Sigmoid colon (tissue), 7 donors: ENCODE measurements at places on chromosomes 7 and 10. TPM values are rescaled to one million over a fixed set of nuclear protein-coding genes. Genes with fewer than 3 reads are reported as not detected.
A peak's percentile ranks its signal among the peaks of the same experiment; 100 is the strongest.

GRCh38 chr7:150740053-150740452 is 2.8 kb downstream of the GIMAP5 start:
- no peak for DNase-seq
- no peaks in the 10 kb centered on the region for H3K27me3 ChIP-seq
- no peaks in the 10 kb centered on the region for H3K4me1 ChIP-seq
- no peaks in the 10 kb centered on the region for H3K36me3 ChIP-seq
- peak overlapping the region; percentile 32 for H3K4me3 ChIP-seq
- H3K27ac ChIP-seq, result peak overlapping the region; percentile 72

- no peak overlapping the region for H3K27ac ChIP-seq
- no peaks in the 10 kb centered on the region for H3K4me1 ChIP-seq
- H3K27me3 ChIP-seq, result no peaks in the 10 kb centered on the region
- DNase-seq, result no peak
Measured at GRCh38 chr10:84848967-84849366, 520.6 kb downstream of the CCSER2 start.

DNA sequence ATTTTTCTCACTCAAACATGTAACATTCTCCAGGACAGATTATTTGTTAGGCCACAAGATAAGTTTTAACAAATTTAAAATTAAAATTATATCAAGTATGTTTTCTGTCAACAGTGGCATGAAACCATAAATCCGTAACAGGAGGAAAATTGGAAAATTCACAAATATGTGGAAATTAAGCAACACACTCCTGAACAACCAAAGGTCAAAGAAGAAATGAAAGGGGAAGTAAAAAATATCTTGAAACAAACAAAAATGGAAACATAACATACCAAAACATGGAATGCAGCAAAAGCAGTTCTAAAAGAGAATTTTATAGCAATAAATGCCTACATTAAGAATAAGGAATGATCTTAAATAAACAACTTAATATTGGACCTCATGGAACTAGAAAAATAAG is 147.3 kb downstream of the ZEB1 start:
- no peak overlapping the region for H3K4me3 ChIP-seq
- H3K4me1 ChIP-seq, result peaks cover 9% of the 10 kb centered on the region

Gene VENTX
- 1.4 TPM for total RNA-seq

Gene EN2
- 0.16 TPM for total RNA-seq
